Stimulated activated CD4-positive, alpha-beta T cell treated with anti-CD3 and anti-CD28 coated beads, Interleukin-4, amount 100 ng/mL, for 24 hours (primary cell): ENCODE measurements at places on chromosomes 1 and 21.

DNA sequence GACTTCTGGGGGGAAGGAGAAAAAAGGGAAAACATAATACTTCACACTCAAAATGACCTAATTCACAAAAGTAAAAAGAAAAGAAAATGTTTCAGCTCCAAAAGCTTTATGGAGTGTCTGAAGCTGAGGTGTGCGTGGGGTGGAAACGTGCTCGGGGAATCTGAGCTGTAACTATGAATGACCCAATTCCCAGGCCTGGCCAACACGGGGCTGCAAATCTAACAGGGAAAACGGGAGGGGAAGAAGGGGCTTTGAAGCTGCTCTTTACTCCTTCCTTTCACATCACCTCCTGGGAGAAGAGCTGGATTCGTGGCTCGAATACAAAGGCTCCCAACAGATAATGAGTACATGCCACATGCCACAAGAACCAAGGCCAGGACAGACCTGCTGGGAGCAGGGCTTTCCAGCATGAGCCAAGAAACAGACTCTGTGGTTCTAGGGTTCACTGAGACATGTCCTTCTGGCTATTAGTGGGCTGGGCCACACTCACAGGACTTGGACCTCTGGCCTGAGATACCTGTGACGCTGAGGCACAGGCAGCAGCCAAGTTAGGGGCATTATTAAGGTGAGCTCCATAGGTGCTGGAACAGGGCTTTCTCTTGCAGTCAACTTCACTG is 51.5 kb downstream of the SLC66A1 start:
- DNase-seq, result no peak

GRCh38 chr1:238753252-238753651 is 633.1 kb upstream of the CHRM3 start:
- no peak for DNase-seq

GRCh38 chr1:86478416-86479156 is 9.9 kb downstream of the CLCA1 start:
- no peak for DNase-seq

DNA sequence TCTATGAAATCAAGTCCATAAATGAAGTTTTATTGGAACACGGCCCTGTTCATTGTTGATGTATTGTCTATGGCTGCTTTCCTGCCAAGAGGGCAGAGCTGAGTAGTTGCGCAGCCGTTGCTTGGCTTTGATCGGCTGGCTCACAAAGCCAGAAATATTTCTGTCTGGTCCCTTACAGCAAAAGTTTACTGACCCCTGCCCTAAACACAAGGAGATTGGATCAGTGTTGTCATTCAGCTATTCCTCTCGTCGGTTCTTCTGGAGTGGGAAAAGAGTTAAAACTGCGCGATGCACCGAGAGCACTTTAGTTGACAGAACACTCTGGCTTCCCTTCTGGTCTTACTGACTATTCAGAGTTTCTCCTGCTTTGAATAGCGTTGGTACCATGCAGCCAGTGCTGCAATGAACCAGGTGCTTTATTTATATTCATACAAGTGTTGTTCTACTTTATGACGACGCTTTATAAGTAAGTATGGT is 868 bp downstream of the ZBTB40 start:
- DNase-seq, result peak; percentile 20

DNA sequence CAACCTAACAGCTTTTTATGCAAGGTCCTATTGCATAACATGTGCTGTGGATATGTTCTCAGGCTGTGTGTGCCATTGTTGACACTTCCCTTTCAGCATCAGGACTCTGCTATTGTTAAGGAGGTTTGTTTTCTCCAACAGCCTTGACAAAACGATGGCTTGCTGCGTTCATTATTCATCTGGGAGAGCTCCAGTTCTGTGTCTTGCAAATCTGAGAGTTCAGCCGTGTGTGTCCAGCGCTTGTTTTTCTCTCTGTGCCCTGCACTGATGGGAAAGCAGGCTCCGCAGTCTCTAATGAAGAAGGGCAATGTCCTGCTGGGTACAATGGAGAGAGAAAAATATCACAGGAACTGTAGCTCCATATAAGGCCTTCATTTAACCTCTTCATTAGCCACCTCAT is 63.7 kb downstream of the CLDN17 start:
- no peak for DNase-seq

GRCh38 chr1:209389975-209390374 is 193.5 kb upstream of the CAMK1G start:
- DNase-seq, result no peak

- DNase-seq, result no peak
Observed at GRCh38 chr1:53639996-53640700, 98.8 kb downstream of the GLIS1 start.

DNA sequence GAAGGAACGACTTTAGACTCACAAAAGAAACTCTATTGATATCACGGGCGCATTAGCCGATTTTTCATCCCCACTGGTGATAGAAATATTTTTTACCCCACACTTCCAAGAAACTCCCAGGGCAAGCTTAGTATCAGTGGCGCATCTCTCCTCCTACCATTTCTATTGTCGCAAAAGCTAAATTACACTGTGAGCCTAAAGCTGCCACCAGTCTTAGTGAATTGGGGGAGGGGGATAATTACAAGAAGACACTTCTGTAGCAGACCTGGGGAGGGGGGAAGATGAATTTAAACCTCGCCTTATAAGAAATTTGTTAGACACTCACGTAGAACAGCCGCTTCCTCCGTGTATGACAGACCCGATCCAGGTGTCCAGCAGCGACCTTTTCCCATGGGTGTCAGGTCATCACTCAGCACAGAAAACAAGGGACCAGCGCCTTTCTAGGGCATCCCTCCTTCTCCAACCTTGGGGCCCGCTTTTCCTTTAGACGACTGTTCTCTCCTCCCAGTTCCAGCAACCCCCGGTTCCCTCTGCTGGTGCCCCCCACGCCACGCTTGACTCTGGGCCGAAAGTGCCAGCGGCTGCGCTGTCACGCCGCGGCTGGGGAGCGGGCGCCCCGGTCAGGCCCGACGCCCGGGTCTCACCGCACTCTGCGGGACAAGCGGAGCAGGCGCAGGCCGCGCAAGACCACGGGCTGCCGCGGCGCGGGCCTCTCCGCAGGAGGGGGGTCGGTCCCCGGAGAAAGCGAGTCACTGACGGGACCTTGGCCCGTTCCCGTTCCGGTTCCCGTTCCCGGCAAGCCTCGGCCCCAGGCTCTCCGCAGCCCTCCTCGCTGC is 821 bp downstream of the PHC2 start:
- peak; percentile 4 for DNase-seq

GRCh38 chr1:61428146-61428545 is 296.8 kb downstream of the TM2D1 start:
- no peak for DNase-seq
